ENCODE measurements at places on chromosomes 7 and 10.

GRCh38 chr10:18005445-18005780, 53.7 kb downstream of the SLC39A12 start:
- no peak for DNase-seq

DNA sequence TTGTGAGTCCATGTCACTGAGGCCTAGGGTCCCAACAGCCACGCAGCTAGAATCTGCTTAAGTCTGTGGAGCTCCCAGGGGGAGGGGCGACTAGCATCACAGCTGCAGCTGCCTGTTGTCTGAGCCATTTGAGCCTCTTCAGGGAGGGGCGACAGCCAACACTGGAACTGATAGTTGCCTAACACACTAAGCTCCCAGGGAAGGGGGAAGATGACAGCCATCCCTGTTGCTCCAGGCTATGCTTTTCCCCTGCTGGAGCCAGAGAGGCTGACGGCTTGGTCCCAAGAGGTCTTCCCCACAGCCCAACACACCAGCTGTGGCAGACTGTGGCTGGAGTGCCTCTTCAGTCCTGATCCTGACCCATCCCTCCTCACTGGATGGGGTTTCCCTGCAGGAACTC, 817.5 kb downstream of the NXPH1 start:
- DNase-seq = no peak

GRCh38 chr10:28971764-28972163, 294.4 kb downstream of the BAMBI start:
- no peak for DNase-seq

GRCh38 chr10:79266084-79266483, 81.2 kb upstream of the PPIF start:
- no peak for DNase-seq

DNA sequence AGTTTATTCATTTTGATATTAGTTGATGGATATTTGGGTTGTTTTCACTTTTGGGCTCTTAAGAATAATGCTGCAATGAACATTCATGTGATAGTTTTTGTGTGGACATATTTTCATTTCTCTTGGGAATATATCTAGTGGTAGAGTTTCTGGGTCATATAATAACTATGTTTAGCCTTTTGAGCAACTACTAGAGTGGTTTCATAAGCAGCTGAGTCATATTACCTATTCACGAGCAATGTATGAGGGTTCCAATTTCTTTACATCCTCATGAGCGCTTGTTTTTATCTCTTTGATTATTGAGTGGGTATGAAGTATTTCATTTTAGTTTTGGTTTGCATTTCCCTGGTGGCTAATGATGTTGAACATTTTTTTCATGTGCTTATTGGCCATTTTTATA, 182.6 kb downstream of the PON1 start:
- DNase-seq = no peak
